ENCODE measurements at places on chromosomes 4 and X.
A peak's percentile ranks its signal among the peaks of the same experiment; 100 is the strongest.

DNA sequence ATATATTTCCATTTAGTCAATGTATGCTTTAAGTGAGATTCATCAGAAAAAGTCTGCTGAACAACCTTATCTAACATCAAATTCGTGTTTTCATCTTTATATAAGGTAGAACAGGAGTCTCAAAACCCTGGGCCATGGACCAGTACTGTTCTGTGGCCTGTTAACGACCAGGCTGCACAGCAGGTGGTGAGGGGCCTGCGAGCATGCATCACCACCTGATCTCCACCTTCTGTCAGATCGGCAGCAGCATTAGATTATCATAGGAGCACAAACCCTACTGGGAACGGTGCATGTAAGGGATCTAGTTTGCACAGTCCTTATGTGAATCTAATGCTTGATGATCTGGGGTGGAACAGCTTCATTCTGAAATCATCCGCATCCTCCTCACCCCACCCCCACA lies 3.2 kb downstream of the CTSO start:
- DNase-seq: no peak

DNA sequence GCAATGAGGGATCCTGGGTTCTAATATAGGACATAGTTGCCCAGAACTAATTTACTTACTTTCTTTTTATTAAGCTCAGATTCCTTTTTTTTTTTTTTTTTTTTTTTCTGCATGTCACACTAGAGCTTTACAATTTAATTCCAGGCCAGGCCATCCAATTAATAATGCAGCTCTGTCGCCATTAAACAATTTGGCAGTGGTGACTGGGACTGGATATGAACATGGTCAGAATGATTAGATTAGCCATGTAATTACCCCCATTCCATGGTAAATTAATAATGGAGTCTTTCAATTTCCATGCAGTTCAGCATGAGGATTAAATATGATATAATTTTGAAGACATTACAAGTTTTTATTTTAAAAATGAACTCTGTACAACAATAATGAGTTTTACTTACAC lies 226.9 kb upstream of the ANXA3 start:
- DNase-seq: no peak

- DNase-seq: no peak
Measured at GRCh38 chr4:39341075-39341725, 25.0 kb downstream of the RFC1 start.

GRCh38 chr4:152690706-152691651 lies 11.2 kb upstream of the TMEM154 start:
- DNase-seq: no peak

GRCh38 chrX:56429581-56429980 lies 133.8 kb upstream of the UBQLN2 start:
- peak; percentile 43 for DNase-seq

DNA sequence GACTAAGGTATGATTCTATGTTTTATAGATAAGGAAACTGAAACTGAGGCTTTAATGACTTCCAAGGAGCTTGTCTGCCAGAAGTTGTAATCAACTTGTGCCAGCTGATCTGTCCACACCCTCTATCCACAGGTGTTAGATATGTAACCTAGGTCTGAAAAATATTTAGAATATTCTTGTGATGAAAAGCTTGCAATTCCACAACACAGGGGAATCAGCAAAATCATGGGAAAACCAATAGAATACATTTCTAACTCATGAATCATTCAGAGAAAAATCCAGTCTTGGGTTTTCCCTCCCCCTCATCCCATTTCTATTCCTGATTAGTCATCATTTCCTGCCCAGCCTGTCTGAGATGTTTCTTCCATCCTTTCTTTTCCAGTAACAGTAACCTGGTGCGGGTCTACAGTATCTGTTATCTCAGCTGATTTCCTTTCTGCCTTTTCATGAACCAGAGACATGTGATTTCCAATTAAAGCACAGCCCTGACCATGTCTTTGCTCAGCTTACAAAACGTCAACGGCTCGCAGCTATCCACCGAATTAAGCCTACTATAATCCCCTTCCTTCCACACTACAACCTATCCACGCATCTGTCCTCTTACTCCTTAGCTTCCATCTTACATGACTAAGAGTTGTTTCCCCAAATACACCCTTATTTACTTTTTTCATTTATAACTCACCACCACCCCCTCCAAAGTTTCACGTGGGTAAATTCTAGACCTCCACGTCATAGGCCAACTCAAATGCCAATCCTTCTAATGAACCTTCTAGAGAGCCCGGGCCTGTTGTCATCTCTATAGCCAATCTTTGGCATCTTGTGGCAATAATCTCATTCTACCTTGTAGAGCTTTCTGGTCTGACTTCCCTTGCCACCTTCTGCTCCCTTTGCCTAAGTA lies 961 bp upstream of the NOCT start:
- DNase-seq: no peak

DNA sequence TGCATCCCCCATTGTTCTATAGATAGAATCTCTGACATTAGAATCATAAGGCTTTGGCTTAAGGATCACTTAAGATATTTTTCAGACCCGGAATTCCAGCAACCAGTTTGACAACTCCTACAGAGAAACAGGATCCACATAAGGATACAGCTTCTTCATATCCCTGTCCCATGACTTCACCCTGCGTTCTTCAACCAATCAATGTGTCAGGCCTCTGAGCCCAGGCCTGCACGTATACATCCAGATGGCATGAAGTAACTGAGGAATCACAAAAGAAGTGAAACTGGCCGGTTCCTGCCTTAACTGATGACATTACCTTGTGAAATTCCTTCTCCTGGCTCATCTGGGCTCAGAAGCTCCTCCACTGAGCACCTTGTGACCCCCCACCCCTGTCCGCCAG lies 85.1 kb downstream of the MFAP3L start:
- no peak for DNase-seq

- no peak for DNase-seq
Measured at GRCh38 chr4:148893095-148893494, 450.9 kb upstream of the NR3C2 start.

DNA sequence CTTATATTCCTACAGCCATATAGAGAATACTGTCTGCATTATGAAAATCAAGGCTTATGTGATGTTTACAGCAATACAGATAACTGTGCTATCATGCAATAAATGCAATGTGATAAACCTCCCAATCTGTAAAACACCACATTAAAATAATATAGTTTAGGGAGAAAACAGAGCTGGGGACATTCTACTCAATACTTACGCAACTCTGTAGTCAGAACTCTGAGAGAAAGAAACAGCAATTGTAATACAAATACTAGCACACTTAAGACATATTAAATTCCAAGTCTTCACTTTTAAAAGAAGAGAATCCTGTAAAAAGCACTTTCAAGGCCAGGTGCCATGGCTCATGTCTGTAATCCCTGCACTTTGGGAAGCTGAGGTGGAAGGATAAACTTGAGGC lies 61.4 kb downstream of the ANKRD17 start:
- no peak for DNase-seq

- no peak for DNase-seq
Measured at GRCh38 chrX:19811807-19812604, 75.4 kb downstream of the SH3KBP1 start.

DNA sequence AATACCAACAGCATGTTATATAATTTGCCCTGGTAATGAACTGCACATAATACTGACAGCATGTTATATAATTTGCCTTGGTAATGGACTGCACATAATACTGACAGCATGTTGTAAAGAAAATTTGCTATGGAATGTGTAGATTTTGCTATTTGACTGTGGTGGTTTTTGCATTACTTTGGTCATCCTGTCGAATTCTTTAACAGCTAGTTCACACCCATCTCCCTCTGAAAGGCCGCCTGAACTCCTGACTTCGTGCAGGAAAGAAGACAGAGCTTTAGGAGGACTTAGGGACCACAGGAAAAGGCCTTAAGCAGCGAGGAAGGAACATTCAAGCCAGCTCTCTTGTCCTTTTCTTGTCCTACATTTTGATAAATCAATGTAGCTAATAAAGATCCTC lies 45.2 kb upstream of the DCLK2 start:
- DNase-seq: no peak

DNA sequence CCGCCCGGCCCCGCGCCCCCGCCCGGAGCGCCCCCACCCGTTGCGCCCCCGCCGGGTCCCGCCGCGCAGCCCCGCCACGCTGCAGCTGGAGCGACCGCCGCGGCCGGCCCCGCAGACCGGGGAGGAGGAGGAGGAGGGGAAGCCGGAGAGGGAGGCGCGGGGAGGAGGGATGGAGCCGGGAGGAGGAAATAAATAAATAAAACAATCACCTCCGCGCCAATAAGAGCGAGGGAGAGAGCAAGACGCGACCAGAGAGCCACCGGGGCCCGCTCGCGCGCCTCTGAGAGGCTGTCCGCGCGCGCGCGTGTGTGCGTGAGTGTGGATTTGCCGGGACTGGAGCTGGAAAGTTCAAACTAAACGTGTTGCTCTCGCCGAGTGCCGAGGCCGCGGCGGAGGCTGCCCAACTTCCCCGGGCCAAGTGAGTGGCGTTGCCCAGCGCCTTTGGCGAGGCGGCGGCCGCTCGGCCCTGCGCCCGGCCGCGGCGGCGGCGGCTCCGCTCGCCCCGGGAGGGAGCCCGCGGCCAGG lies 2184.4 kb upstream of the TENM3 start:
- peak; percentile 81 for DNase-seq

DNA sequence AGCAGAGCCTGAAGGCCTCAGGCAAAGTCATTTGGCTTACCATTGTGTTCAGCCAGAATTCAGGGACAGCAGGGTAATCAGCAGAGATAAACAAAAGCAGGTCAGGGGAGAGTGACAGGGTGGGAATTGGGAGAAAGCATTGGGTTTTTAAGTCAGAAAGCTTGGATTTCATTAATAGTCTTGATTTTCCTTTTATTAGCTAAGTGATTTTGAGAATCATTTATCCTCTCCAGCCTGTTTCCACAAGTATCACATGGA lies 410.1 kb downstream of the HNRNPD start:
- no peak for DNase-seq

All from H1 (cell line).